ENCODE measurements at places on chromosomes 4 and X.
A peak's percentile ranks its signal among the peaks of the same experiment; 100 is the strongest.

- ATAC-seq, result peak; percentile 66
Observed at GRCh38 chr4:172758586-172759340, 409.8 kb upstream of the GALNT7 start.

DNA sequence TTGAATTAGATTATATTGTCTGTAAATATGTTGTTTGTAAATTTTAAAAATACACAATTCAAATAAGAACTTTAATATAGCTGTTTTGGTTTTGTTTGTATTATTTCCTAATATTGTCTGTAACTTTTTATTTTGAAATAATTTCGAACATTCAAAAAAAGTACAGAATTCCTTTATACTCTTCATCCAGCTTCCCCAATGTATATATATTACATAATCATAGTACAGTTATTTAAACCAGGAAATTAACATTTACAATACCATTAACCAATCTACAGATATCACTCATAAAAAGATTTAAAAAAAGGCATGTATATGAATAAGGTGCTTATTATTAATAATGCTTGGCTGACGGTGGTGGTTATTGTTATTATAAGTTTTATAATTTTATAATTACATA, 84.1 kb downstream of the LRBA start:
- no peak for ATAC-seq

DNA sequence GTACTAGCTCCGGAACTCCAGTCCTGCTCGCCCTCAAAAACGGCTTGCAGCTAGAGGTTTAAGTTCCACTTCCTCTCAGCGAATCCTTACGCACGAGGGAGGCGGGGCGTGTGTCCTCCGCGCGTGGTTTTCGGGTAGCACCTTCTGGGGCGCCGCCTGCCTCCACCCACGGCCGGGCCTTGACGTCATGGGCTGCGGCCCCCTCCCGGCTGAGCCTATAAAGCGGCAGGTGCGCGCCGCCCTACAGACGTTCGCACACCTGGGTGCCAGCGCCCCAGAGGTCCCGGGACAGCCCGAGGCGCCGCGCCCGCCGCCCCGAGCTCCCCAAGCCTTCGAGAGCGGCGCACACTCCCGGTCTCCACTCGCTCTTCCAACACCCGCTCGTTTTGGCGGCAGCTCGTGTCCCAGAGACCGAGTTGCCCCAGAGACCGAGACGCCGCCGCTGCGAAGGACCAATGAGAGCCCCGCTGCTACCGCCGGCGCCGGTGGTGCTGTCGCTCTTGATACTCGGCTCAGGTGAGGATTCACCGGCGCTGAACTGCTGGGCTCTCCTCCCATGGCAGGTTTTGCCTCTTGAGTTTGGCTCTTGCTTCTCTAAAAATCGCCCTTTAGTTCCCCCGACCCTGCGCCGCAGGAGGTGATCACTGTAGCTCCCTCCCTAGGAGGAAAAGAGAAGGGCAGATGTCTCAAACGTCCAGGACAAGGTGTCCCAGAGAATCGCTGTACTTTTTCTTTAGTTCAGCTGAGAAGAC, at the start of gene AREG:
TSS of gene AREG (plus strand) at position 246 of the 752 bp plus-strand sequence. CDS start at position 456, 210 bp downstream.
- ATAC-seq, result peak; percentile 89

GRCh38 chrX:74343343-74344279, 39.6 kb downstream of the ZCCHC13 start:
- peak; percentile 85 for ATAC-seq

- ATAC-seq, result no peak
Observed at GRCh38 chr4:42348247-42348646, 49.0 kb upstream of the SHISA3 start.

DNA sequence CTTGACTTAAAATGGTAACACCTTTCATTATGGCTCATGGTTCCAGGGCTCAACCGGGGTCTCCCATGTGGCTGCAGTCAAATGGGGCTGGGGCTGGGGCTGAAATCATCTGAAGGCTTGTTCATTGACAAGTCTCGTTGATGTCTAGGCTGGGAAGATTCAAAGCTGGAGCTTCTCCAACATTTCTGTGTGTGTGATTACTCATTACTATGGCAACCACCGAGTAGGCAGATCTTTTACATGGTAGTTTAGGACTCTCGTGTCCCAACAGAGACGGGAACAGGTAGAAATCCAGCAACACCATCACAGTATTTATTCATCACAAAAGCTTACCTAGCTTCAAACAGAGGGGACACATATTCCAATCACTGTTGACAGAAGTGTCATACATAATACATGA, 7.8 kb downstream of the YTHDC1 start:
- peak; percentile 67 for ATAC-seq

- peak; percentile 99 for ATAC-seq
Observed at GRCh38 chr4:159248384-159249178, 145.7 kb downstream of the RAPGEF2 start.

DNA sequence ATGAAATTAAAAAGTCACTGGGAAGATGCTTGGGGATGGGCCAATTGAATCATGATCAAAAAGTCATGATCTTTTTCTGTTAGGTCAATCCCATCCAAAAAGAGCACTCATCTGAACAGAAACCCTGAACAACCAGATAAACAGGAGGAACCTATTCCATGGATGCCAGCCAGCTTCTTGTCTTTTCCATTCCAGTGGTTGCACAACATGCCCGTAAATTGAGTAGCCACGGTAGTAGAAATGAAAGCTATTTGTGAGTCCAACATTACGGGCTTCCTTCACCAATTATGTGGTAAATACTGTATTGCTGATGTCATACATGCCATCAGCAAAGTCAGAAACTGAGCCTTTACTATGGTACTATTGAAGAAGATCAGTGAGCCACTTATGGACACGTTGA, 982.4 kb upstream of the HS3ST1 start:
- no peak for ATAC-seq

DNA sequence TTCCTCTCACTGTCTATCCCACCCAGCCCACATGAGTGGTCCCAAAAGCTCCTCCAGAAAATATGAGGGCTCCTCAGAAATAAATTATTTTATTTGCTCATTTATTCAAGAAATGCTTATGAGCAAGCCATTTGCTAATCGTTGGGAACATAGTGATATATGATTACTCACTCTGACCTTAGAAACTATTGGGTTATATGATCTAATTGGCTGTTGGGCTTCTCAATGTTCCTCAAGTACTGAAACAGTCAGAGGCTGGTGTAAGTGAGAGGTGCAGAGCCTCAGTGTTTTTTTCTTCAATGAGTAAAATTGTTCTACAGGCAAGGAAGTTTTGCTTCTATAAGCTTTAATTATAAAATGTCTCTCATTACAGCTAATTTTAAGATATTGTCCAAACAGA, 893.8 kb upstream of the INTU start:
- no peak for ATAC-seq

DNA sequence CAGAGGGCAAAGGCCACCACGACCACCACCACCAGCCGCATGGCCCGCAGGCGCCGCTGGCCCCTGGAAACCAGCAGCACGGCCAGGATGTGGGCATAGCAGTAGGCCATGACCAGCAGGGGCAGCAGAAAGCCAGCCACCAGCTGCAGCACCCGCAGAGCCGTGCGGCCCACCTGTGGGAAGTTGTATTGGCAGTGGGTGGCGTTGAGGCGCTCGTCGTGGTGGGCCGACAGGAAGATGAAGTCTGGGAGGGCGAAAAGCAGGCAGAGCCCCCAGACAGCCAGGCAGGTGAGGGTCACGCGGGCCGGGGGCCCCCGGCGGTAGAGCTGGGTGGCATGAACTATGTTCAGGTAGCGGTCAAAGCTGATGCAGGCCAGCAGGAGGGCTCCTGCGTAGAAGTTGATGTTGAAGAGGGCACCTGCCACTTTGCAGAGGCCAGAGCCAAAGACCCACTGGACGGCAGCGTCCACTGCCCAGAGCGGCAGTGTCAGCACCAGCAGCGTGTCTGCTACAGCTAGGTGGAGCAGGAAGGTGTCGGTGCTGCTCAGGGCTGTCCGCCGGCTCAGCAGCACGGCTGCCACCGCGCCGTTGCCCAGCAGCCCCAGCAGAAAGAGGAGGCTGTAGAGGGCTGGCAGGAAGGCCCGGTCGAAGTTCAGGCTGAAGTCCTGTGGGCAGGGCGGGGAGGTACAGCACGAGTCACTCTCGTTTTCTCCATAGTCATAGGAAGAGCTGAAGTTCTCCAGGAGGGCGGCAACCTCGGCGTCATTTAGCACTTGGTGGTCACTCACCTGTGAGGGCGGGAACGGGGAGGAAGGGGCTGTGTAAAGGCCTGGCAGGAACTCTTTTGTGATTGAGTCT, 1.4 kb downstream of the CXCR3 start:
- no peak for ATAC-seq

GRCh38 chr4:87688316-87688715, 38.2 kb downstream of the DMP1 start:
- no peak for ATAC-seq

DNA sequence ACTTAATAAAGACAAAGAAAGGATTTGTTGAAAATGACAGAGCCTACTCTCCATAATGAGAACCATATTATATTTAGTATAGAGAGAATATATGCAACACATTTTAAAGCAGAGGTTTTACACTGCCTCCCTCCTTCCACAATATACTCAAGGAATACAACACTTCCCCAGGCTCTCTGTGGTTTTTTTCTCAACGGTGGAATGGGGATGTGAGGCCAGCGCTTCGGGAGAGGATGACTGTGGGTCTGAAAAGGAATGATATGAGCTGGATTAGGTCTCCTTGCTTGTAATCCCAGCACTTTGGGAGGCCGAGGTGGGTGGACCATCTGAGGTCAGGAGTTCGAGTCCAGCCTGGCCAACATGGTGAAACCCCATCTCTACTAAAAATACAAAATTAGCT, 348.7 kb upstream of the KLF3 start:
- ATAC-seq, result no peak

- ATAC-seq, result no peak
Observed at GRCh38 chrX:110284159-110284558, 33.7 kb downstream of the AMMECR1 start.

DNA sequence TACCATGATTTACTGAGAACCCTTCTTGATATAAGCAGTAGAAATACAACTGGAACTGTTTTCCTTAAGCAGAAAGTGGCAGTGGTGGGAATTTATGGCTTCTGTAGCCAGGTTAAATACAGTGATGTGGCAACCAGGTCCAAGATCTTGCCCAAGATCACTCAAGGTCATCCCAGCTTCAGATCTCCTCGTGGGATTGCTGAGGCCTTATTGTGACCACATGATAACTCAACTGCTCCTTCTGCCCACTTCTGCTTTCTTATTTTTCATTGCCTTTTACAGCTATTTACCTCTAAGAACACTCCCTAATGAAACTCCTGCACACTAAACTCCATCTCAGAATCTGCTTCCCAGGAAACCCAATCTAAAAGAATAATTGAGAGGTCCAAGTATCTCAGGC, 12.4 kb upstream of the CYBB start:
- ATAC-seq, result no peak

DNA sequence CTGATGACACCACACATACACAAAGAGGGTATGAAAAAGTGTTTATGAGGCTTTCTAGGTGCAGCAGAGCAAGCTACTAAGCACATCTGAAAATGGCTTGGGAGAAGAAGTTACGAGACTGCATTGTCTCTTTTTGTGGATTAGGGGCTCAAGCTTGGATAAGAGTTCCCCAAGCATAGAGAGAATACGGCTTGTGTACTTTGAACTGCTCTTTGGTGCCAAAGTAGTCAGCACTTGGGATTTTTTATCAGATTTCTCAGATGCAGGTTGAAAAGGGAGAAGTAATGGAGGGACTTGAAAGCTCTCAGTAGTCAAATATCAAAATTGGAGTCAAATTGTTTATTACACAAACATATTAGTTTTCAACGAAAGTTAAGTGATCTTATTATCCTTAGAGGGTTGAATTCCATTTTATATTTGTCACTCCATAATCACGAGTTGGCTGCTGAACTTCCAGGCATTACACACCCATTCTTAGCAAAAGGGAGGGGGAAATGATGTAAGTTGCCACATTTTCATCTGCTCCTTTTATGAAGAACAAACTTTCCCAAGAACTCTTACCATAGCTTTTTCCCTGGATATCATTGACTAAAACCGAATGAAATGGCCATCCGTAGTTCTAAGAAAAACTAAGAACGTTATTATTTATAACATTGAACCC, 1904.9 kb downstream of the PCDH7 start:
- no peak for ATAC-seq

GRCh38 chr4:25814301-25815136, 48.3 kb downstream of the SEL1L3 start:
- ATAC-seq, result no peak

GRCh38 chrX:66680451-66680850, 41.6 kb upstream of the EDA2R start:
- peak; percentile 55 for ATAC-seq

DNA sequence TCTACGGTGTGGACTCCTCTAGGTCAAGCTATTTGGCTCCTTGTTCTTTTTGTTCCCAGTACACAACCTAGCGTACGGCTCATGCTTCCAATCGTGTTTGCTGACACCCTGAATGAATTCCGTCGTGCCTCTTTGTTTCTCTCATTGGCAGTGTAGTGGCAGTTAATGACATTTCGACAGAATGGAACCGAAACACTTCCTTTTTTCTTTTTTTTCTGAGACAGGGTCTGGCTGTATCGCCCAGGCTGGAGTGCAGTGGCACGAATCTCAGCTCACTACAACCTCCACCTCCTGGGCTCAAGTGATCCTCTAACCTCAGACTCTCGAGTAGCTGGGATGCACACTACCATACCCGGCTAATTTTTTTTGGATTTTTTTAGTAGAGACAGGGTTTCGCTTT, 113.3 kb upstream of the ATP6AP2 start:
- no peak for ATAC-seq

- no peak for ATAC-seq
Observed at GRCh38 chr4:125003840-125004239, 291.3 kb upstream of the ANKRD50 start.

DNA sequence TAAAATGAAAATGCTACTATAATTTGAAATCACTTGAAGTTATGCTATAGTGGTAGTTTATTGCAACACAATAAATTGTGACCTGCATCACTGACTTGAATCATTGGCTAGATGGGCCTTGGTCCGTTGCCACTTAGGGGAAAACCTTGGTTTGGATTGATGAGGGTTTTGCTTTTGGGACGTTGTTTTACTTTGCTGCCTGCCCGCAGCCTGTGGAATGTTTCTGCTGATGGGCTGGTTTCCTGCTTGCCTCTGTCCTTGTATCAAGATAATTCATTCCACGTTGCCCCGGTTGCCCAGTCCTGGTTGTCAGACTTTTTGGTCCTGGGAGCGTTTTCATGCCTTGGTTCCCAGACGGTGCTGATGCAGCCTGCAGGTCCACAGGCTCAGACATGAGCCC, 18.3 kb downstream of the HADH start:
- ATAC-seq, result no peak

DNA sequence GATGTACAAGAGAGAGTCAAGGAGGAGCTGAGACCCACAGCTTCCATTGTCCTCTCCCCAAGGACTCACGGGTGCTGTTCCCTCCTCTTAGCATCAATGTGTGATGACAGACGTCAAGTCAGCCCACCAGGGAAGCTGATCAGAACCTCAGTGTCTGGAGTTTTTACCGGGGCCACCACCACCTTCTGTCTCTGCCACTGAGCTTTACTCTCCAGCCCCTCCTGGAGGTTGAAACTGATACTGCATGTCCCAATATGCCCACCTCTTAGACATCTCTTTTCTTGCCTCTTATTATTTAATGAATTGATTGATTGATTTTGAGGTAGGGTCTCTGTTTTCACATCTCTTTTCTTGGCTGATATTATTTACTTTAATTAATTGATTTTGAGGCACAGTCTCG, 10.3 kb upstream of the AKAP17A start:
- ATAC-seq, result peak; percentile 85

- no peak for ATAC-seq
Observed at GRCh38 chrX:32871636-32872035, 339.7 kb downstream of the DMD start.
